NCI-H510A (cell line): ENCODE measurements at places on chromosomes 1 and 21.
A peak's percentile ranks its signal among the peaks of the same experiment; 100 is the strongest.

DNA sequence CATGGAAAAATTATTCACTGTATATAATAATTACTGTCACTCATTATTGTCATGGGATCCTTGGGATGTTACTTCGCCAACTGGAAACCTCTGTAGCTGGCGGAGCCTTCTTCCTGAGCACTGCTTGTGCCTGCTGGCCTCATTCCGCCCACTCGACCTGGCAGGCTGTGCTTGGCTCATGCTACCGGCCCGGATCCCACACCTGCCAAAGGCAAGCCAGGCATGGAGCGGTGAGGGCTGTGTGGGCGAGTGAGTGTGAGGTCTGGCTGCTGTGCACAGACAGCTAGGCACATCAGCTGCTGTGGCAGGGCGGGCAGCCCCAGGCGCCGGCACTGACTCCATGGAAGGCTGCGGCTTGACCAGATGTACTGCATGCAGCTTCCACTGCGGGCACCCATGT lies 78.4 kb downstream of the DISP1 start:
- no peak for DNase-seq

- DNase-seq, result no peak
Observed at GRCh38 chr1:156062189-156062588, 1.2 kb downstream of the RAB25 start.

DNA sequence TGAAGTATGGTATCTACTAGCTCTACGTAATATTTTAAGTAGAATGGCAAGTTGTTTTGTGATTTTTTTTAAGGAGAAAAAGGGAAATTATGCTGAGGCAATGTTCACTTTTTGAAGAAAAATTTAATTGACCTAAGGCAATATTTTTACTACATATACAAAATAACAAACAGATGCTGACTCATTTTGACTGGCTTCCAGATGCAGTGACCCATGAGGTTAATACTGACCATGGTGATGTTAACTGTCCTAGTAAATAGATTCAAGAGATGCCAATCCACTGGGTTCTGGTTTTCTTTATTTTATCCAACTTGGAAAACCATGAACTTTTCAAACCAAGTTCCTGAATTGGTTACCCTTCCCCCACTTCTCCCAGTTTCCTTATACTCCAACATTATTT lies 154.9 kb downstream of the CRB1 start:
- DNase-seq, result no peak

GRCh38 chr1:2587071-2587859 lies 688 bp downstream of the PRXL2B start:
- DNase-seq, result no peak

DNA sequence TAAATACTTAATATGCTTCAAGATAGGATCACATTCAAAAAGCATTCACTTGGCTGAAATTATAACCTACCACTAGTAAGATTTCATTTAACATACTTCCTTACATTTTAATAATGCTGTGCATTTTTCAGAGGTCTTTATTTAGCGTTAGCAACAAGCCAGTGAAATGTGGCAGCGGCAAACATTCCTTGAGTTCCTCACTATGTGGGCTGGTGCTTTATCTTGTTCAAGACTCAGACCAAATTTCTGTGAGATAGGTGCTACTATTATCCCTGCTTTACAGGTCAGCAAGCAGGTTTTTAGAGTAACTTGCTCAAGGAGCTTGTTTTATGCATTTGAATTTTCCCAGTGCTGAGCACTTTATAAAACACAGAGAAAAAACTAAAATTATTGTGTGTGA lies 132.7 kb downstream of the PLPPR4 start:
- DNase-seq, result no peak

DNA sequence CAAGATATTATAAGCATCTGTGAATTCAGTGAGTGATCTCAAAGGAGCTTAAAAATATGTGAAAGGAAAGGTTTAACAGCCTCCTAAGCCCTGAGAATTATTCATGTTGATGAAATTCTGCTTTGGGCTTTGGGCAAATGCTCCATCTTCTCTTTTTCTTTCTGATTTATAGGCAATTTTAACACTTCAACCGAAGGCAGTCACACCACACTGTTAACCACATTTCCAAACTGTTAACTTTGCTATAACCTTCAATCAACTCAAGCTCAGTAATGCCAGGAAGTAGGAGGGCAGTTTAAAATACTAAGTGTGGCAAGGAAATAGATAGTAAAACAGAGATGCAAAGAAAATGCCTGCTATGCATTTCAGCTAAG lies 54.4 kb upstream of the NEK7 start:
- DNase-seq, result no peak

GRCh38 chr1:104460880-104461279 lies 711.2 kb downstream of the AMY1C start:
- no peak for DNase-seq

DNA sequence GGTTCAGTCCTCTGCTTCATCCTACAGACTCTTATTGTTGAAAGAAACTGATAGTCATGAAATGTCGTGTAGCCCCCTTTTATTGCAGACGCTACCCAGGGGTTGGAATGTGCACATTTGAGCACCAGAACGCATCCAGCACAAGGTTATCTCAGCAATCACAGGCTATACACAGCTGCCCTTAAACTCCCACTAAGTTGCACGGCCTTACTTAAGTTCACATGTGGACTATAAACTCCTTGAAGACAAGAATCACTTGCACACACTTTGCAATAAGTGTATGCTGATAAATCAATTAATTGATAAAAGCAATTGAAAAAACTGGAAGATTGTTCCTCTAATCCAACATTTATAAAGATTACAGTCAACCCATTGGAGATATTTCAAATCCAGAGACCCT lies 18.9 kb downstream of the SLC30A10 start:
- no peak for DNase-seq

DNA sequence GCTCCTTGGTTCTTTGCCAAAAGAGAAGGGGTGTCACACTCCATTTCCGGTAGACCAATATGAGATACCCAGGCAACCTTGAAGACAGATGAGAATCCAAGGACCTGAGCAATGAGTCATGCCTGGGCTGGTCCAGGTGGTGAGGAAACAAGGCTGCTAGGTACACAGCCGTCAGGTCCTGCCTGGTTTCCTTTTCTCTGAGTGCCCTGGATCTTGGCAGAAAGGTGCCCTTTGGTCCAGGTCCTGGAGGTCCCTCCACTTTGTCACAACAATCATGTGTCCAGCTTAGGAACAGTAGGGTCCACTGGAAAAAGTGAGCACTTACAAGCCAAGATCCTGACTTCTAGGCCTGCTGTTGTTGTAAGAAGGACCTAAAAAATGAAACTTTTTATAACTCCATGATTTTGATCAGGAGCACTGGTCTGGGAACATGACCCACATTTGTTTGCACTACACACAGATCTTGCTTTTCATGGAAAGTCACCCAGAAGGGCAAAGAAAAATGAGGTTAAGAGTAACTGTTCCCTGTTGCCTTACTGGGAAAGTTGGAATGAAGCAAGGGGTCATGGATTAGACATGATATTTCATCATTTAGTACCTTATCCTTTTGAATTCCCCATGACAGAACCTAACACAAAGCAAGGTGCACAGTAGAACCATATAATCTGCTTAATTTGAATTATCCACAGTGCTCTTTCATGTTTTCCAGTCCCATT lies 94.7 kb downstream of the PAPPA2 start:
- DNase-seq, result no peak

DNA sequence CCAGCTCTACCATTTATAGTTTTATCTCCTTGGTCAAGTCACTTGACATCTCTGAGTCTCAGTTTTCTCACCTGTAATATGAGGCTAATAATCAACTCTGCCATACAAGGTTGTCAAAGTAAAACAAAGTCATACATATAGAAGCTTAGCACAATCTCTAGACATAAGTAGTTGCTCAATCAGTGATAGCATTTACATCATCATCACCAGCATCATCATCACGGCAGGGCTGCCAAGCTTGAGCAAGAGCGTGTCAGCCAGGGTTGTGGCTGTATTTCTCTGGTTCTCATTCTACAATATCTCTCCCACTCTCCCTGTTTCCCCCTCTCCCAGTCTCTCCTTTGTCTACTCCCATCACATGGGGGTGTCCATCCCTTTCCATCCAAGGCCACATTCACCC lies 41.7 kb upstream of the COA6 start:
- DNase-seq, result no peak

DNA sequence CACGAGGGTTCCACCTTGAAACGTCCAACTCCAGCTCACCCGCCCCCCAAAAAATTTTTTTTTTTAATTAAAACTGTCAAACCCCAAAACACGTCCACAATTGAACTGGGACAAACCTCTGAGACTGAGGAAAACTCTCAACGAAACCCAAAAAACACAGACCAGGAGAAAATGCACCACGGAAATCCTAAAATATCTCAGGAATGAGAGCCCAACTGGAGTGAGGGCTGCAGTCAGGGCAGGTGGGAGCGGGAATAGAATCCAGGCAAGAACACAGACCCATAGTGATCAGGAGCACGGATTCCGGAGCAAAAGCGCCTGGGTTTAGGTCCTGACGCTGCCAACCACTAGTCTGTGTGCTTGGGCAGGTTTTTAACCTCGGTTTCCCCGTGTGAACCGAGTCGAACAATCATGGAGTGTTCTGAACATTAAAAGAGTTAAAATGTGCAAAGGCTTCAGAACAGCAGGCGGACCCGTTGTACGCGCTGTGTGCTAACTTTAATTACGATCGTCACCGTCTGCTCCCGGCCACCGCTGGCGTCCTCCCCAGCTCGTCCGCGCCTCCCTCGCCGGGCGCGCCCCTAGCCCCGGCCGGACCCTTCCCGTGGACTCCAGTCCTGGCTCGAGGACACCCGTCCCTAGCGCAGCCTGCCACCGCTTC lies 624 bp downstream of the ARHGAP29 start:
- DNase-seq, result peak; percentile 50

- no peak for DNase-seq
Observed at GRCh38 chr21:31282095-31282709, 61.9 kb downstream of the TIAM1 start.

DNA sequence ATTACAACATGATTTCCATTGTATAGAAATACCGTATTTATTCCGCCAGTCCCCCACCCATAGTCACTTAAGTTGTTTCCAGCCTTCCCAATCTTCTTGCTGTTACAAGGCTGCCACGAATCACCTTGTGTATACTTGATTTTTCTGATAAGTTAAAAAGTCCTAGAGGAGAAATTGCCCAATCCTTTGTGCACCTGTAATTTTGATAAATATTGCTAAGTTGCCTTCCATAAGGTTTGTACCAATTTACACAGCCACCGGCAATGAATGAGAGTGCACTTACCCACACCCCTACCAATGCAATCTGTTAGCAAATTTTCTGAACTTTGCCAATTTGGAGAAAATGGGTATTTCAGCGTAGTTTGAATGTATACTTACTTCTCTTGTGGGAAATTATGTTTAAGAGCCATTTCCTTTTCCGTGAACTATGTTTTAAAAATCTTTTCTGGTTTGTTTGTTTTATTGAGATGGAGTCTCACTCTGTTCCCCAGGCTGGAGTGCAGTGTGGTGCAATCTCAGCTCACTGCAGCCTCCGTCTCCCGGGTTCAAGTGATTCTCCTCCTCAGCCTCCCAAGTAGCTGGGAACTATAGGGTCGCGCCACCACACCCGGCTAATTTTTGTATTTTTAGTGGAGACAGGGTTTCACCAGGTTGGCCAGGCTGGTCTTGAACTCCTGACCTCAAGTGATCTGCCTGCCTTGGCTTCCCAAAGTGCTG lies 87.4 kb downstream of the DHRS3 start:
- no peak for DNase-seq

- DNase-seq, result no peak
Observed at GRCh38 chr1:113576271-113576670, 183.0 kb downstream of the PHTF1 start.

DNA sequence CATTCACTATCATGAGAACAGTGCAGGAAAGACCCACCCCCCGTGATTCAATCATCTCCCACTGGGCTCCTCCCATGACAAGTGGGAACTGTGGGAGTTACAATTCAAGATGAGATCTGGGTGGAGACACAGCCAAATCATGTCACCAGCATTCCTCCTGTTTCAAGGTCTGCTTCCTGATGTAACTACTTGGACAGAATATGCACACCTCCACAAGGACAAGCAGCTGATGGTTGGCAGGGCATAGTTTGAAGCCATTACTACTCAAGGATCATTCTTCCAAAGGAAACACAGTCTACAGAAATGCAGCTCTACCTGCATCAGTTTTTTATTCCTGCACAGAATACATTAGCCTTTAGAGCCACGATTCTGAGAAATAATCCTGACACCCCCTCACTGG lies 28.5 kb upstream of the RNF2 start:
- no peak for DNase-seq

- DNase-seq, result no peak
Observed at GRCh38 chr1:221775206-221775605, 33.3 kb upstream of the DUSP10 start.

DNA sequence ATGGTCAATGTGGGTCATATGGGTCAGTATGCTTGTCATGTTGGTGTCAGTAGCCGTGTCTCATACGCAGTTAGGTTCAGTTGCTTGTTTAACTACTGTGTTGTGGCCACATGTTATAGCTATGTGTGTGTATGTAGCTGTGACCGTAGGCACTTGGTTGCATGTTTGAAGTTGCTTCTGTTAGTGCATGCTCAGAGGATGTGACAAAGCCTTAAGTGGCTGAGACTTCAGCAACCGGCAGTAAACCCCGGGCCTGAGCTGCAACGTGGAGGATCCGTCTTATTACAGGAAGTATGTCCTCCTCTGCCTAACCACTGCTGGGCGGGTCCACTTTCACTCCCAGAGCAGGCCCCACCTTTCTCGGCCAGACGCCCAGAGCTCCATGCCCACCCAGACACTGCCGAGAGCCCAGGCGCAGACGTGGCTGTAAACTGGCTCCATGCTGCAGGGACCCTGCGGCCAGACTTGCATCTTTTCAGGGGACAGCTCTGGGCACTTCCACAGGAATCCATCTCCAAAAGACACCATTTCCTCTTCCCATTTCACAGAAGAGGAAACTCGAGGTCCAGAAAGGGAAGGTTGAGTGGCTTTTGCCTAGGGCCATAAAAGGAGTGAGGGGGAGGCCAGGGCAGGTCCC lies 2.2 kb downstream of the TCEA3 start:
- peak; percentile 54 for DNase-seq

- no peak for DNase-seq
Observed at GRCh38 chr1:11438996-11439395, 40.0 kb upstream of the DISP3 start.

GRCh38 chr1:204662530-204662929 lies 23.0 kb downstream of the LRRN2 start:
- DNase-seq, result no peak

DNA sequence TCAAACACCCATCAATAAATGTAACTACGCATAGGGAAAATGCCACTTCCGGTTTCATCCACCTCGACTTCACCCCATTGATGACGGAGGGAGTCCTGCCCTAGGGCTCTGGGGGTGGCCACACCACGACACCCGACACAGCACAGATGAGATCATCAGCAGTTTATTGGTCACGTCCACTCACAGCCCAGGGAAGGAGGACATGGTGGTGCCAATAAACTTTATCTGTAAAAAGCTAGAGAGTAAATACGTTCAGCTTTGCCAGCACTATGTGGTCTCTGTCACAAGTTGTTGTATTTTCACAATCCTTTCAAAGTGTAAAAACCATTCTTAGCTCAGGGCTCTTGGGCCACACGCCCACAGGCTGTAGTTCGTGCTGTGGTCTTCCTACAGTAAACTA lies 16.3 kb downstream of the SETD4 start:
- no peak for DNase-seq

GRCh38 chr1:12125422-12126355 lies 41.1 kb upstream of the TNFRSF1B start:
- no peak for DNase-seq

GRCh38 chr1:38991638-38992411 lies 749 bp downstream of the AKIRIN1 start:
- DNase-seq, result peak; percentile 89
